Osteocyte (in vitro differentiated cells): ENCODE measurements at places on chromosomes 12 and 14. TPM values are rescaled to one million over a fixed set of nuclear protein-coding genes. Genes with fewer than 3 reads are reported as not detected.

INHBC gene
- not detected in 2 replicates for total RNA-seq

UBE2N gene
- total RNA-seq, result 68.3 and 70.6 TPM in 2 replicates

PZP gene
- total RNA-seq, result not detected in 2 replicates

ETFRF1 gene
- total RNA-seq, result 16.3 and 17.9 TPM in 2 replicates

DNA sequence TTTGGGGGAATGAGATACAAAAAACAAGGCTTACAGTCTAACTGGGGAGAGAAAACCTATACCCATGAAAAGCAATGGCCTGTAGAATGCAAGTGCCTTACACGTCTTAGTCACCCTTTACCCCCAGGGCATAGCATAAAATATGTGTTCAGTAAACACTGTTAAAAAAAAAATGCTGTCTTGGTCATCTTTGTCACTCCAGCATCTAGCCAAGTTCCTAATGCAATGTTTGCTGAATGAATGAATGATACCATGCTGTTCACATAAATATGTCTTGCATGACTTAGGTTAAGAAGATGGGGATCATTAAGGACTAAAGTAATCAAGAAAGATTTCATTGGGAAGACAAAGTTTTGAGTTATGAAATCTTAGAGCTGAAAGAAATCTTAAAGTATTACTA is 38.5 kb downstream of the PPP2R5E start:
- no peaks in the 10 kb centered on the region for H3K27me3 ChIP-seq
- H3K27ac ChIP-seq, result no peak overlapping the region
- H3K4me3 ChIP-seq, result no peak overlapping the region
- peaks cover 7% of the 10 kb centered on the region for H3K36me3 ChIP-seq
- H3K4me1 ChIP-seq, result peaks cover 29% of the 10 kb centered on the region
- no peak for DNase-seq

DNA sequence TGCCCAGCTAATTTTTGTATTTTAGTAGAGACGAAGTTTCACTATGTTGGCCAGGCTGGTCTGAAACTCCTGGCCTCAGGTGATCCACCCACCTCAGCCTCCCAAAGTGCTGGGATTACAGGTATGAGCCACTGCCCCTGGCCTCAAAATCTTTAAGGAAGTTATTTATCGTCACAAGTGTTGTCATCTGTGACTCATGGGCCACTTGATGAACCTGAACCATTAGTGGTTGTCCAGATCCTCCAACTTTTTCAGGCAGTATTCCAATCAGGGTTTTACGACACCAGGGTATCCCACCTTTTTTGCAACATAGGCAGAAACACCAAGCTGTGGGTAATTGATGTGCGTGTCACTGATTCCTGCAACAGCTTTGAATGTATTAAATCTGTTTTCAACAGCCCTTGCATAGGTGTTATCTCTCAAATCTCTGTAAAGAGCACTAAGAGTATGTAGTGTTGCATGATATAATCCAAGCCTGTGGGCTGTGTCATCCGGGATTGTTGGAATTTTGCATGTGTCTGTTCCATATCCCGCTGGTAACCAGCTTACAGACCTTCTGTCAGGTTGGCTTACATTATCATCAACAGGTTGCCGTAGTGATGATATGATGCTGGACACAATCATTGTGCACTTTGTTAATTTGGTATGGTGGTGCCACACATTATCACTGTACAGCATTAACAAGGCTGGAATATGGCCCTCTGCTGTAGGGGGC is 79.3 kb upstream of the SCN8A start:
- no peaks in the 10 kb centered on the region for H3K4me1 ChIP-seq
- H3K36me3 ChIP-seq, result no peaks in the 10 kb centered on the region
- H3K27me3 ChIP-seq, result no peaks in the 10 kb centered on the region

- no peak overlapping the region for H3K4me3 ChIP-seq
- peaks cover 23% of the 10 kb centered on the region for H3K4me1 ChIP-seq
- peaks cover 82% of the 10 kb centered on the region for H3K27me3 ChIP-seq
- no peak overlapping the region for H3K27ac ChIP-seq
- no peak for DNase-seq
Measured at GRCh38 chr14:37588667-37588955, 6.4 kb downstream of the FOXA1 start.

DNA sequence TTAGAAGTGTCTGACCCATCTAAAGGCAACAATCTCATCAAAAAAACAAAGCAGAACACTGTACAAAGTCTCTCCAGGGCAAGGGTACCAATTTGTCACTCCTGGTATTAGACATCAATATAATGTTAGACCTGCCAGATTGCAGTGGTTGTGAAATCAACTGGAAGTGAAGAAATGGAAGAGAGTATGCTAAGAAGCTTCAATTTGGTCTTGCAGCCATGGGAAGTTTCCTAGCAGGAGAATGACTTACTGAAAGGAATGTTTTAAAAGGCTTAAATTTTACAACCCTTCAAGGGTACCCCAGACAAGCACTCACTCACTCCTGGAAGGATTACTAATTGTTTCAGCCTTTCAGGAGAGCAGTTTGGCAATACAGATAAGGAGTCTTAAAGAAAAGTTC is 18.9 kb downstream of the LLPH start:
- peaks cover 7% of the 10 kb centered on the region for H3K4me1 ChIP-seq
- H3K27me3 ChIP-seq, result no peaks in the 10 kb centered on the region
- no peak overlapping the region for H3K4me3 ChIP-seq
- no peak overlapping the region for H3K27ac ChIP-seq
- H3K36me3 ChIP-seq, result no peaks in the 10 kb centered on the region
- no peak for DNase-seq
